ENCODE measurements at places on chromosomes 1 and 21.

DNA sequence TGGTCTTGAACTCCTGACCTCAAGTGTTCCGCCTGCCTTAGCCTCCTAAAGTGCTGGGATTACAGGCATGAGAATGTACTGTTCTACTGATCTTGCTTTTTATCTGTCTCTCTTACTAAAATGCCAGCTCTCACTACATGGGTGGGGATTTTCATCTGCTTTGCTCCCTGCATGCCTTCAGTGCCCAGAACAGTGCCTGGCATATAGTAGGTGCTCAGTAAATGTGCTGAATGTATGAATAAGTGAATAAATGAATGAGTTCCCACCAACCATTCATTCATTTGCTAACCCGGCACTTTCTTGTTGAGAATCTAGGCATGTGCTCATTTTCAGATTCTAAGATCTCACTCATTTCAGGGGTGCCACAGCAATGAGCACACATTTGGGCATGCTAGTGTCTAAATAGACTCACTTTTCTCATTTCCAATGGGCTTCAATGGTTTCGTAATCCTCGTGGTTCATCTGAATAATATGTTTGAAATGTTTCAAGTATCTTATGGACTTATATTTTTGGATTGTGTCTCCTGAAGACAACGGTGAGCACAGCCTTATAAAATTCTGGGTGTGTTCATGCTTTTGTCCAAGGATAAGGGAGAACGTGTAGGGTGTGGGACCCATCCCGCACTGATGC, 7.6 kb downstream of the DHRS3 start:
- DNase-seq, result no peak

DNA sequence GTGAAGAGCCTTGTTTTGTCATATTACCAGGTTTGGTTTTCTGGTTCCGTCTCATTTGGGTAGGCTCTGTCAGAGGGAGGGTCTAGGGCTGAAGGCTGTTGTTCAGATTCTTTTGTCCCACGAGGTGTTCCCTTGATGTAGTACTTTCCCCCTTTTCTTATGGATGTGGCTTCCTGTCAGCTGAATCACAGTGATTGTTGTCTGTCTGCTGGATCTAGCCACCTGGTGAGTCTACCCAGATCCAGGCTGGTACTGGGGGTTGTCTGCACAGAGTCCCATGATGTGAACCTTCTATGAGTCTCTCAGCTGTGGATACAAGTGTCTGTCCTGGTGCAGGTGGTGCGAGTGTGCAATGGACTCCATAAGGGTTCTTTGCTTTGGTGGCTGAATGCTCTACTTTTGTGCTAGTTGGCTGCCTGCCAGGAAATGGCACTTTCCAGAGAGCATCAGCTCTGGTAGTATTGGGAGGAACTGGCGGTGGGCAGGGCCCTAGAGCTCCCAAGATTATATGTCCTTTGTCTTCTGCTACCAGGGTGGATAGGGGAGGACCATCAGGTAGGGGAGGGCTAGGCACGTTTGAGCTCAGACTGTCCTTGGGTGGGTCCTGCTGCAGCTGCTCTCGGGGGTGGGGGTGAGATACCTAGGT, 246.0 kb downstream of the RYR2 start:
- DNase-seq, result no peak

DNA sequence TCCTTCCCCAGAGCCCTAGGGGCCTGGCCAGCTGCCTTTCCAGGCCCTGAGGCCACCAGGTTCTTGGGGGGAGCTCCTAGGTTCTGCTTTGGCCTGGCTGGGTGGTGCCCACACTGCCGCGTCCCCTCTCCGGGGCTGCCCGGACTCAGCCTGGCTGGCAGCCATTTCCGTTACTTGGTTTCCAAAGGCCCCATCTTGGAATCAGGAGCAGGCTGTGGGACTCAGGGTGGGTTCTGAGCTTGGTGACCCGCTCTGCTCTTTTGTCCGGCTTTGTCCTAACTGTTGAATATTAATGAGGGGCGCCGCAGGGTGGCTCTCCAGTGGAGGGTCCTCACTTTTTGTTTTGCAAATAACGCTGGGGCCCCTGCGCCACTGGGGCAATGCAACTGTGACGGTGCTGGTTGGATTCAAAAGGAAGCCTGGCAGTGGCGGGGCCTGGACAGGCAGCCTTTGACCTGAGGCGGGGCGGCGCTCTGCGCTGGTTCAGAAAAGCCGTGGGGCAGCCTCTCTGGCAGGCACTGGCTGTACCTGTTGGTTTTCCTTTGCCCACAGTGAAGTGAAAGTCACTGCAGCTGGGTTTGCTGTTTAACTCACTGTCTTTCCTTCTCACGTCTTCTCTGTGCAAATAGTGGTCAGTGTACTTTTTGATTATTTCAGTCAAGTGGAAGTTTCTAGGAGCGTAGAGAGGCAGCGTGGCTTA, 20.2 kb downstream of the SKI start:
- no peak for DNase-seq

DNA sequence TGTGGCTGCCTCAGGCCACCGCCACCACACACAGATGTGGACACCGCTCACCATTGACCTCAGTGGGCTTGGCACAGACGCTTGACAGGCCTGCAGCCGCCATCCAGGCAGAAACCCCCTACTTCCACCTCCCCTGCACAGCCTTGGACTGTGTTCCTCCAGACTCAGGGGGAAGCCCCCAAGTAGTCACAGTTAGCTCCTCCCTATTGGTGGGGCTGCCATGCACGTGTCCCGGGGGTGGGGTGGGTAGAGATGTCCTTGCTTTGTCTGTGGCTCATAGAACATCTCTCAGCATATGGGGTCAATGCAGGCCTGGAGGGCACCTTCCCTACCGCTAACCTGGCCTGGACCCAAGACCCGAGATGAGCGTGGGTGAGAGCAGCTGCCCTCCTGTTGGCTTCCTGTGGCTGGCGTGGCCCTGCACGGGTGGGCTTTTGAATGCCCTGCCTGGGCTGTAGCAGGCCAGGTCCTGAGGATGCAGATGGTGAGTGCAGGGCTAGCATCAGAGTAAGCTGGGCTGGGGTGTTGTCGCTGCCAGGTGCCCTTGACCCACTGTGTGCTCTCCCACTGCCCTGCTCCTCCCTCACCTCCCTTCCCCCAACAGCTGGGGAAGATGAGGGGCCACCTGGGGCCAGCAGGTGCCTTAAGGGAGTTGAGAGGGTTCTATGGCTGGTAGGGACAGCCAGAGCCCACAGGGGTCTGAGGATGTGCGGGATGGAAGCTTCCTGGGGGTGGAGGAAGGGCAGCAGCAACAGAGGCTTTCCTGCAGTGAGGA, 6.2 kb downstream of the CROCC start:
- peak; percentile 52 for DNase-seq

- no peak for DNase-seq
Observed at GRCh38 chr1:47967864-47968555, 29.2 kb downstream of the TRABD2B start.

- DNase-seq, result peak; percentile 59
Observed at GRCh38 chr1:26290882-26291261, 11.0 kb downstream of the SH3BGRL3 start.

DNA sequence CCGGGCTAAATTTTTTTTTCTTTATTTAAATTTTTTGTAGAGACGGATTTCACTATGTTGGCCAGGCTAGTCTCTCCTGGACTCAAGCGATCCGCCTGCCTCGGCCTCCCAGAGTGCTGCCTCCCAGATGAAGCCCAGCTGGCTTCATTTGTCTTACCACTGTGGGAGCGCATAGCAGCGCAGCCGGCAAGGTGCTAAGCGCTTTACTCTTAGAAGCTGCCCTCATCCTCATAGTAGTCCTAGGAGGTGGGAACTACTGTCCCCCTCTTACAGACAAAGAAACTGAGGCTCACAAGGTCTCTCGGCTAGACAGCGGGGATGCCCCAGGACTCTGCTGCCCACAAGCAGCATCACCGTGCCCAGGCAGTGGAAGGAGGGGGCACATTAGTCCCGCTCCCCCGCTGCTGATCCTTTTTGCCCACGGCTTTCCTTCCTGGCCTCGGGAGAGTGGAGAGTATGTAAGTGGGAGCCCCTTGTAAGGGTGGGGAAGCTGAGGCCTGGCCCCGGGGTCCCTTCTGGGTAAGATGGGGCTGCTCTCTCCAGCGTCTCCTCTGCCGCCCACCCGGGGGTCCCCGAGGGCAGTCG, 726 bp downstream of the TMEM54 start:
- peak; percentile 51 for DNase-seq

DNA sequence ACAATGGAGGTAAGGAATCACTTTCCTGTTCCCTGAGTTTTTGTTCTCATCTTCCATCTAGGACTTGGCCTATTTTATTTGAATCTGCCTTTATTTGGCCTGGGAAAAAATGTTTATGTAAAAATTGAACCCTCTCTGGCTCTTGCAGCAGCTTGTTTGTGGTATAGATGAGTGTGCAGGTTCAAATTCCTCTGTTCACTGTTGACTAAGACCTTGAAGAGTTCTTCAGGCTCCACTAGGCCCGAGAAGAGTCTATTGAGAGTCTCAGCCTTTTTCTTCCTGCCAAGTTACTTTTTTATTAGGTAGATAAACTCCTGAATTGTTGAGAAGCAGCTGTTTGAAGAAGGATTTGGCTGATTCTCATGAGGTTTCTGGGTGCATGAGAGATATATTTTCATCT, 248.8 kb upstream of the ADGRL2 start:
- DNase-seq, result no peak

DNA sequence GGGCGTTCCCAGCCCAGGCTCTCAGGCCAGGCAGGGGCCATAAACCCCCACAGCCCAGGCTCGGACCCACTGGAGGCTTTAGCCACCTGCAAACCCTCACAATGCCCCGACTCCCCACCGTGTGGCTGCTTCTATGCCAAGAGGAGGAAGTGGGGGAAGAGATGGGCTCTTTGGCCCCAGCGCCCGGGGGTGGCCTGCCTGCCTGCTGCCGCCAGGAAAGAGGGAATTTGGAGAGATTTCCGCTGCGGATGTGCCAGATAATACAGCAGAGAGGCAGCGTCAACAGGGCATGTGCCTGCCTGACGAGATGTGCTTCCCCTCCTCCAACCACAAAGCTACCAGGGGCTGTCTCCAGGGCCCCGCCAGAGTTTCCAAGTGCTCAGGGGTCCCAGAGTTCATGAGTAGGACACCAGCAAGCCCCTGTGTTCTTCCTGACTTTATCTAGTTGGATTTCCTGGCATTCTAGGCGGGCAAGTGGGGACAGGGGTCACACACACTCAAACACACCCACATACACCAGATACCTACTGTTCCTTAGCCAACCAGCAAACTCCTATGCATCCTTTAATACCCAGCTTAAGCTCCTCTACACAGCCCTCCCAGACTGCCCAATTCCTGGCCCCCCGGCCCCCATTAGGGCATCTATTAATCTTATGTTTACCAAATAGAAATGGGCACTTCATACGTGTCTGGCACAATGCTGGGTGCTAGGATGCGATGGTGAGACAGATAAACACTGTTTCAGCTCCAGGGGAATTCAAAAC, 14.1 kb downstream of the EPHA2 start:
- peak; percentile 70 for DNase-seq

- no peak for DNase-seq
Observed at GRCh38 chr1:150969626-150970025, 5.0 kb downstream of the CERS2 start.

- no peak for DNase-seq
Observed at GRCh38 chr21:25977068-25977611, 193.4 kb downstream of the APP start.

DNA sequence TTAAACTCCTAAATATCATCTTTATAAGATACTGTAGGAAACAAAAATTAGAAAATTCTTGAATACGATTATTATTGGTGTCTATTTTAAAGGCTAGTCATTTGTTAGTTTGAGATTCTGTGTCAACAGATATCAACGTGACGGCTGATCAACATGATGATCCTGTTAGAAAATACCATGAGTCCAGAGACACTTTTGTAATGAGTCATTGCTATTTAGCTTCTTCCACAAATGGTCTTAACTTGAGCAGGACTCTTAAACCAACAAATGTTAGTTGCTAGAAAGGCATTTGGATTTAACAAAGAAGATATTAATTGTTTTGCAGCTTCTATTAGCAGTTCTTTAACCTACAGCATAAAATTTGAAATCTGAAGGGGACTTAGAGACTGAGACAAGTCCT, 131.2 kb downstream of the TGFB2 start:
- no peak for DNase-seq

DNA sequence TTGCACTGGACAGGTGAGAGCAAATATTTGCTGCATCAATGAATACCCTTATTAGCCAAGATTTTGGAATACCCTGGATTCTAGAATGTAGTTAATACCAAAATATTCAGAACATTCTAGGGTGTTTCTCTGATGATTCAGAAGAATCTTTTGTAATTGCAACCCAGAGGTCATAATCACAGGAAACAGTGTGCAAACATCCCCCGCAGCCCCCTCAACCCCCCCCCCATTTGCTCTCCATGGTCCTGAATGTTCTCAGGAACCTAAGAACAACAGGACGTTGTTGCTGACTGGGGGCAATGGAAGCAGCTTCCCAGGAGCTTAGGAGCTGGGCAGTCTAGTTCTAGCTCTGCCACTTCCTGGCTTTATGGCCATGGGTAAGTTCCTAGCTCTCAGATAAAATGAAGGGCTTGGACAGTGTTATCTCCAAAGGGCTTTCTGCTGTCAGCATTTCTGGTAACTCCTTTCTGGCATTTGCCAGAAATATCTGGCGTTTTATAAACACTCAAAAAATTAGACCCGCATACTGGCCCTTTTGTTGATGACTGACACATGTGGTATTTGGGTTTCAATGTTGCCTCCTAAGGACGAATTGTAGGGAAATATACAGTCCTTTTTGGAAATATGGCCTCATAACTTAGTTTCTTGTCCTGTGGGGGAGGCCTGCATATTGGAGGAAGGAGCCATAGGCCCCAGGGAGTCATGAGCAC, 178.6 kb downstream of the RRAGC start:
- no peak for DNase-seq

GRCh38 chr1:69328186-69328585, 239.5 kb upstream of the LRRC7 start:
- DNase-seq, result no peak

GRCh38 chr21:37484535-37485474, 118.2 kb downstream of the DYRK1A start:
- no peak for DNase-seq

All from SK-N-SH (cell line).